ENCODE measurements at places on chromosomes 7 and 10.

DNA sequence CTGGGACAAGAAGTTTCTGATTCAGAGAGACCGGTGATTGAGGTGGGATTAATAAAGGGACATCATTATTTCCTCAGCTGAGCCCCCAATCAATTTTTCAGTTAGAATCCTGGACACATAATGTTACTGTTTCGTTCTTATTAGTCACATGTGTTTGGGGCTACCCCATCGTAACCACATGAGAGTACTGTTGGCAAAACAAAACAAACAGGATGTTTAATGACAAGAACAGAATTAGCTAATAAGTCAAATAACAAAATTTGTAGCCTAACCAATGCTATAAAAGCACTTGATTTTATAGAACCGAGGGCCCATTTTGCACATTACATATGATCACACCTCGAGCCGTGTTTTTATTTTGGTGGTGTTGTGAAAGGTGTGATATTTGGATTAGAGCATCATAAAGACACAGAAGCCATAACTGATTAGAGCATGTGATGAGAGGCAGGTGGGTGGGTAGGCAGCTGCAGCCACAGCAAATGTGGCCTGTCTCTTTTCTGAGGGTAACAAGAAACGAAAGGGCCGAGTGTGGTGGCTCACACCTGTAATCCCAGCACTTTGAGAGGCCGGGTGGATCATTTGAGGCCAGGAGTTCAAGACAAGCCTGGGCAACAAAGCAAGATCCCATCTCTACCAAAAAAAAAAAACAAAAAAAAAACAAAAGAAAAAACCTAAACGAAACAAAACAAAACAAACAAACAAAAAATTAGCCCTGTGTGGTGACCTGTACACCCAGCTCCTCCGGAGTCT is 1.8 kb upstream of the VWC2 start:
- no peak for DNase-seq

- DNase-seq = no peak
These were observed 78.2 kb upstream of the IFRD1 start for GRCh38 chr7:112372101-112372500.

GRCh38 chr7:46257761-46258448 is 336.8 kb upstream of the IGFBP3 start:
- DNase-seq = no peak

DNA sequence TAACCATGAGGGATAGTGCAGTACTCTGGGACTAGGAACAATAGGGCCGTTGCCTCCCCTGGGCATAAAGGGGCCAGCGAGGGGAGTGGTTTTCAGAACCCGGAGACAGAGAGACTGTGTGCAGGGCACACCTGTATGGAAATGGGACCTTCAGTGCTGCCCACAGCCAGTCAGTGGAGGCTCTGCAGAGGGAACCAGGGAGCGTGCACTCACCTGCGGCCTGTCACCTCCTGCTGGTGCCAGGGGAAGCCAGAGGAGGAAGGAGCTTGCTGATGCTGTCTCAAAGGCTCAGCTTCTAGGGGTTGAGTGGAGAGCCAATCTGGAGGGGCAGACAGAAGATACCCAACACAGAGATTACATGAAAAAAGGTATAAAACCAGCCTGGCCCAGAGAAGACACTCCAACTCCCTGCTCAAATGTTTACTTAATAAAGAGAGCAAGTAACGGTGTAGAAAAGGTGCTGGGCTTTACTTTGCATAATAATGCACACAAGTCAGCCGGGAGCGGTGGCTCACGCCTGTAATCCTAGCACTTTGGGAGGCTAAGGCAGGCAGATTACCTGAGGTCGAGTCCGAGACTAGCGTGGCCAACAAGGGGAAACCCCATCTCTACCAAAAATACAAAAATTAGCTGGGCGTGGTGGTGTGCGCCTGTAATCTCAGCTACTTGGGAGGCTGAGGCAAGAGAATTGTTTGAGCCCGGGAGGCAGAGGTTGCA is 35.5 kb upstream of the WAPL start:
- no peak for DNase-seq

GRCh38 chr7:136964347-136964746 is 95.9 kb downstream of the CHRM2 start:
- no peak for DNase-seq

GRCh38 chr7:4755045-4755444 is 20.4 kb upstream of the AP5Z1 start:
- DNase-seq = no peak

GRCh38 chr7:140230861-140231770 is 54.3 kb upstream of the KDM7A start:
- DNase-seq = peak; percentile 65

GRCh38 chr7:24318326-24318725 is 34.3 kb downstream of the NPY start:
- no peak for DNase-seq

DNA sequence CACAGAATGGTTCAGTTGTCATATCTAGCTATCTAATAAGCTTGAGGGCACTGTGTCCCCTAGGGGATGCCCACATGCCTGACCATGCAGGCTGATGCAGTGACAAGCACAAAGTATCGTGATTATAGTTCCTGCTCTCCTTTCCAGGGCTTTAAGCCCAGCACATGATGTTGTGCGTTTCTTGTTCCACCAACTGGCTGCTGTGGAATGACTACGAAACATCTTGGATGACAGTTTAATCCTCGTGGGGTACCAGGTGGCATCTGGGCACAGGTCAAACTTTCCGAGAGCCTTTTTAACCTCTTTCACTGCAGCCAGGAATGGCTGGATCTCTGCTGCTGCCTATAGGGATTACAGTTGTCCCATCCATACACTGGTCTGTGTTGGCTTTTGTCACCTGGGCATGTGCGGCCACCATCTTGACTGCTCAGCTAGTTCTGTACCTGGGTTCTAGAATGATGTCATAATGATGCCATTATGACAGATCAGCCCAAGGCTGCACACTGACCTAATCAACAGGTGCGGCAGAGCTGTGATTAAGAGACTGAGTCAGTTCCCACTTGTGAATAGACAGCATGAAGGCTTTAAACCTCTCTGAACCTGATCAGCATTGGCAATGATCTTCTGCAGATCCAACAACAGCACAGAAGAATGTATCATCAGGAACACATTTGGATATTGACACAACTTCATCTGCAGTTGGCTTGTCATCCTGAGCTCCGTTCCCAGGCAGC is 144.1 kb downstream of the DLG5 start:
- DNase-seq = no peak

DNA sequence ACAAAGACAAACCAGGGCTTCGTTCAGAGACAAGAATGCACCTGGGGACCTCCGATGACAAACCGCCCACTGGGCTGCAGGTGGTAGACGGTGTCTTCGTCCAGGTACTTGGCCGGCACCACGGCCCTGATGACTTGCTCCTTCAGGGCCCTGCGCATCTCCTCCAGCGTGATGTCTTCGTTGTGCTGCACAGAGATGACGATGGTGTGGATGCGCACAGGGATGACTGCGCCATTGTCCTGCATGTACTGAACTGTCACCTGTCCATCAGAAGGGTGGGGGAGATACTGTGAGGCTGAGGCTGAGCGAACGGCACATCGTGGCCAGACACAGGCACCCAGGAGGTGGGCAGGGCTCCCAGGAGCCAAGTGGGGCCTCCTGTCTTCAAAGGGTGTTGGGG is 13.1 kb downstream of the MAT1A start:
- DNase-seq = no peak

- DNase-seq = peak; percentile 62
These were observed 112.7 kb downstream of the SLIT1 start for GRCh38 chr10:97072851-97073665.

DNA sequence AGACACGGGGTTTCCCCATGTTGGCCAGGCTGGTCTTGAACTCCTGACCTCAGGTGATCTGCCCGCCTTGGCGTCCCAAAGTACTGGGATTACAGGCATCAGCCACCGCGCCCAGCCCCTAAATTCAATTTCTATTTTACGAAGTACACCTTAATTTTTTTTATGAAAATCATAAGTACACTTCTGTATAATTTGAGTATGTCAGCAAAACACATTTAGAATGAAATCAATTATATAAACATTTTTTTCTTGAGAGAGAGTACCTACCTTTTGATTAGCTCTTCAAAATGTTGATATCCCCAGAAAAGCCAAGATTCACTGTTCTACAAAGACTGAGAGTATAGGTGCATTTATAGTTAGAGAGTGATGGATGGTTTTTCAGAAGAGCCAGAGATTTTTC is 20.5 kb upstream of the ITGA8 start:
- no peak for DNase-seq

- no peak for DNase-seq
These were observed 554.9 kb downstream of the TCERG1L start for GRCh38 chr10:130756651-130757050.

GRCh38 chr7:76155938-76156337 is 45.8 kb upstream of the SRRM3 start:
- DNase-seq = no peak

GRCh38 chr10:118982366-118982765 is 47.1 kb upstream of the NANOS1 start:
- DNase-seq = no peak

DNA sequence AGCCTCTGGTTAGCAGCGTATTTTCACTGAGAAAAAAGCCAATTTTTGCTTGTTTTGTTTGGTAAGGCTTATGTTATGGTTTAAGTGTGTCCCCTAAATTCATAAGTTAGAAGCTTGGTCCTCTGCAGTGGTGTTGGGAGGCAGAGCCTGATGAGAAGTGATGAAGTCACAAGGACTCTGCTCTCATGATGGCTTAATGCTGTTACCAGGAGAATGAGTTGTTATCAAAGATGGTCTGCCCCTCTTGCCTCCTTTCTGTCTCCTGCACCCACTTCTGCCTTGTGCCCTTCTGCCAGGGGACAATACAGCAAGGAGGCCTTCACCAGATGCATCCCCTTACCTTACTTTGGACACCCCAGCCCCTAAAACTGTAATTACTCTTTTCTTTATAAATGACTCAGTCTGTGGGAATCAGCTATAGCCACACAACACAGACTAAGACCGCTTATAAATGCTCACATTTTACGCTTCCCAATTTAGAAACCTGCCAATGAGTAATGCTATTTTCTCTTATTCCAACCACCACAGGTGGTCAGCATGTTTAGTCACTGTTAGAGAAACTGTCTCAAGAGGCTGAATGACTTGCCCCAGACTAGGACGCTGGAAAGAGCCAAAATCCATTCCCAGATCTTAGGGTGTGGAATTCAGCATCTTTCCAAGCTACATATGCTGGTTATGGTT is 6.1 kb upstream of the PKD1L1 start:
- DNase-seq = no peak

DNA sequence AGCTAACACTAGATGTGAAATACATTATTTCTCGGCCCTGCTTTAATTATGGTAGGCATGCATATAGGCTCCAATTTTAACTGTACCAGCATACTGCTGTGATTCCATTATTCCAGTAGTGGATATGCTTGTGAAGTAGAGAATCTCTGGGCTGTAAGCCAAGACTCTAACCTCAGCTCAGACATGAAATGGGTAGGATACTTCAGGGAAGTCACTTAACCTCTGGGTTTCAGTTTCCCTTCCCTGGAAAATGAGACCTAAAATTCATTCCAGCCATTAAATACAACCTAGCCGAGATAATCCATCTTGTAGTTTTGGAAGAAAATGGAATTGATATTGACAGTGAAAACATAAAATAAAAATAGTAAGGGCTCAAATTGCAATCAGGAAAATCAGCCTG is 59.6 kb upstream of the TRIL start:
- DNase-seq = no peak

DNA sequence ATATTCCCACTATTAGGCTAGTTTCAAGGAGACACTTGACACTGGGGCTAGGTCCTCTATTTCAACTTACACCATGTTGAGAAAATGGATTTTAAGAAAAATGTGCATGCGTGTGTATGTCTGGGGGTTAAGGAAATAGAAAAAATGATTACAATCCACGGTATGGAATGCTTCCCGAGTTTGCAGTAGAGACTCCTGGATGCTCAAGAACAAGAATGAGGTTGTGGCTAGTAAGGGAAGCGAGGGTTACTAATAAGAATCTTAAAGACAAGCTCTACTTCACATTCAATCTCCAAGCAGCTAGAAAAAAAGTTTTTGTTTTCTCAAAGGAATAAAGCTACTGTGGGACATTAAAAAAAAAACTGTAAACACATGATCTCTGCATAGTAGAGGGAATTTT is 54.7 kb downstream of the ANK3 start:
- DNase-seq = no peak

- DNase-seq = peak; percentile 62
These were observed 24.8 kb upstream of the SLIT1 start for GRCh38 chr10:97210543-97210960.

- no peak for DNase-seq
These were observed 109.4 kb downstream of the RELN start for GRCh38 chr7:103879928-103880600.

DNA sequence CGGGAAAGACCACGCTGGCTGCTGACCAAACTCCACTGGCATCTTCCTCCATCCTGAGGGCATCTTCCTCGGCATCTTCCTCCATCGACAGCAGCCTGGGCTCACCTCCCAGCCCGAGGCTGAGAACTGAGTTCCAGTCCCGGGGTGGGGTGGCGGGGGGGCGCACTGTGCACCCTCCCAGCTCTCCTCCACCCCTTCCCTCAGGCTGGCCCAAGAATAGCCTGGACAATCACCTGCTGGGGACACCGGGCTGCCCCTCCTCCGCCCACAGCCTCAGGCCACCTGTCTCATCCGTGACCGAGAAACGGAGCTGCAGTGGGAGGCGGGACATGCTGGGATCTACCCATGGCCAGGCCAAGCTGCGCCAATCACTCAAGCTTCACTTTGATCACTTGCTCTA is 37.2 kb downstream of the DIP2C start:
- no peak for DNase-seq

- no peak for DNase-seq
These were observed 105.8 kb downstream of the USP6NL start for GRCh38 chr10:11505639-11506038.

GRCh38 chr7:2660359-2661095 is 27.5 kb upstream of the AMZ1 start:
- DNase-seq = no peak

- DNase-seq = no peak
These were observed 620 bp downstream of the BET1 start for GRCh38 chr7:94003446-94004023.

DNA sequence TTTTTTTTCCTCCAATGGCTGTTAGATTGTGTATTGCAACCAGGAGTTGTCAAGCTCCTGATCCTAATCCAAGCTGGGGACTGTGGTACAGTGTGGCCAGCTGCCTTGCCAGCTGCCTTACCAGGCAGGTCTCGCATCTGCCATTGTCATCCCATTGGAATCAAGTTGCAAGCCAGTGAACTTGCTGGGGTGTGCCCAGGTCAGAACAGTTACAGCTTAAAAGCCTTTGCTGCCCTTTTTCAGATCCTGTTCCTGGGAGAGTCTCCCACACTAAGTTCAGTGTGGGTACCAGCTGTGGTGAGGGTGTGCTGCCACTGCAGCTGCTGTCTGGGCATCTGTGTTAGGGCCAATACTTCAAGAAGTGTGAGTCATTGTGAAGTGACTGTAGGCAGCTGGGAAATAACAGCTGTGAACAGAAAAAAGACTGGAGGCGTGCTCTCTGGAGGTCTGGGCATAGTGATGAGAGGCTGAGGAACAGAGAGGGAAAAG is 72.8 kb downstream of the CCNY start:
- DNase-seq = no peak

- no peak for DNase-seq
These were observed 498 bp upstream of the CALHM2 start for GRCh38 chr10:103452506-103453230.

- DNase-seq = no peak
These were observed 662.0 kb upstream of the FOXK1 start for GRCh38 chr7:4020086-4020485.

- DNase-seq = no peak
These were observed 54.7 kb upstream of the EGR2 start for GRCh38 chr10:62870866-62871265.
